ENCODE measurements at places on chromosomes 3 and 15. TPM values are rescaled to one million over a fixed set of nuclear protein-coding genes. Genes with fewer than 3 reads are reported as not detected.

DNA sequence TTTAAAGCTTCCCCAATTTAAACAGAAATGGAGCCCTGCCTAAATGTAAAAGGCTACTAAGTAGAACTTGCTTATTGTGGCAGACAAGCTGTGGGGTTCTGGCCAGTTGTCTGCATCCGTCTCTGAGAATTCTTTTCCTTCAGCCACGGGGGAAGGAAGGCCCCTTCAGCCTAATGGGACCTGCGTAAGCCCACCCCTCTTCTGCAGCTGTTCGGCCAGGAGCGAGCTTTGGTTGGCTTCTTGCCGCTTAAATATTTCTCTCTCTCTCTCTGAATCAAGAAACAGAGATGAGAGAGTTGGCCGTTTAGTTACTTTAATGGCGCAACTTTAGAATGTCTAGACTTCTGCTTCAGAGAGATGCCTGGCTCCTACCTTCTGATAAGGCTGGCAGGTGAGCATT lies 151.7 kb upstream of the PROK2 start:
- DNase-seq: no peak

GRCh38 chr3:153614563-153614962 lies 452.5 kb downstream of the RAP2B start:
- no peak for DNase-seq

GRCh38 chr3:175417426-175417825 lies 558.3 kb downstream of the NAALADL2 start:
- no peak for DNase-seq

DNA sequence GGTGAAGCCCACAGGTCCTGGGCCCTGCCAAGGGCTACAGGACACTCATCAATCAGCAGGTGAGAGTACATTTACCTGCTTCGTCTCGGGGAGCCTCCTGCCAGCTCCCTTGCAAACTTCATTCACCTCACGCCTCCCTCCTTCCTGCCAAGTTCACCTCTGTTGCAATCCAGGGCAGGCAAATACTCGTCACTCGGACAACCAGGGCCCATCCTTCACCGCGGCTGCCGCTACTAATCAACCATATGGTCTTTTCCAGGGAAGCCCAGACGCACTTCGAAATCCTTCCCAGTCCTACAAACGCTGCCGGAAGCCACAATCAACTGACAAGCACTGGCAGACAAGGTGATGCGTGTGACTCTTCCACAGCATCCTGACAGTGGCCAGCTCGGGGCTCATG lies 200.7 kb upstream of the NSMCE3 start:
- DNase-seq: no peak

DNA sequence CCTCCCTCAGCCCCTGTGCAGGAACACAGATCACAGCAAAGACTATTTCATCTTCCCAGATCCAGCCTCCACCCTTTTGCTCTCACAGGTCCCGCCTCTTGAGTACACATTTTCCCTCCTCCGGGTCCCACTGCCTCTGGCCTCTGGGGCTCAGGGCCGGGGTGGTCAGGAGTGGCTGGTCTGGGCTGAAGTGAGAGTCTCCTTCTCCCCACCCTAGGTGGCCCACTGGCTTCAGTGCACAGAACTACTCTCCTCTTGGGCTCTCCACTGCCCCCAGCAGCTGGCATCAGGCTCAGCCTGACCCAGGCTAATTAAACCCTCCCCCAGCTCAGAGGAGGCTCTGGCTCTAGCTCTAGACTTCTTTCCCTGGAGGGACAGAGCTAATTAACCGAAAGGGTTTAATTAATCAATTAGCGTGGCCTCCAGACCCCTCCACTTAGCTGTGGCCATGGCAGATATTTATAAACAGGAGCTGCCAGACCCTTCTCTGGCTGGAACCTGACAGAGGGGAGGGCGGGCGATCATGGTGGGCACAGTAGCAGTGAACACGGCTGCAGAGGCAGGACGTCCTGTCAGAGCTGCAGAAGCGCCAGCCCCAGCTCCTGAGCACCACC lies 15.1 kb downstream of the DUSP7 start:
- no peak for DNase-seq

ASB14 gene
- 1.3 TPM for total RNA-seq

DNA sequence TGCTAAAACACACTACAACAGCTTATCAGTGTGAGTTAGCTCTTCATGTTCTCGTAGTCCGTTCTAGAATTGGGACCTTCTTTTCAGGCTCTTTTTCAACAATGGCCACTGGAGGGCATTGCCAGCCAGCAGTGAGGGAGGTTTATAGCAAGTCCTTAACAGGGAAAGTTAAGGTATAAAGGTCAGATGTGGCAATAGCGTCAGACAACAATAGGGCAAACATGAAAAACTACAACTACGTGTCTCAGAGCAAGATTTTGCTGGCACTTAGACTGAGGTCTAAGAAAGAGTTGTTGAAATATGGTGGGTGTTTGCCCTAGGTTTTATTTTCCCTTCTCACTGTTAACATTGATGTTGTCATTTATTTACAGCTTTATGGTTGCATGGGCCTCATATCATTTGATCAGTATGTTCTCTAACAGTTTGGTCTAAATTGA lies 161.4 kb downstream of the GMNC start:
- no peak for DNase-seq

GRCh38 chr15:63060699-63061098 lies 18.2 kb downstream of the TPM1 start:
- peak; percentile 47 for DNase-seq

PLCH1 gene
- total RNA-seq: 4.1 TPM

DNA sequence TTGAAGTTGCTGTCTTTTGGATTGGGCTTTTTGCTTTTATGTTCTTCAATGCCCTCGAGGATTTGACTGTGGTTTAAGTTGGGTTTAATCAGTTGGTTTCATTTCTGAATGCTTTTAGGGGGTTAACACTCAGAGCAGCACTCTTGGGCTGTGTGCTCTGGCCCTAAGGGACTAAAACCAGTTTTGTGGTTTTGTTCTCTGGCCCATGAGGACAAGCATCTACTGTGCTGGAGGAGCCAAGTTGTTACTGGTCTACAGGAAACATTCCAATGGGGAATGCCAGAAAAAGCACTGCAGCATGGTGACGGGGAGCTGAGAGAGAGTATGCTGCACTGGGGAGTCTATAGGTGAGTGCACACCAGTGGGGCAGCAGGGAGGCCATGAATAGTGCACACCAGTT lies 596.9 kb downstream of the ZBBX start:
- DNase-seq: no peak

GRCh38 chr3:72301779-72302178 lies 516.8 kb upstream of the PROK2 start:
- DNase-seq: no peak

- DNase-seq: no peak
Observed at GRCh38 chr3:29004885-29005599, 275.8 kb upstream of the RBMS3 start.

DNA sequence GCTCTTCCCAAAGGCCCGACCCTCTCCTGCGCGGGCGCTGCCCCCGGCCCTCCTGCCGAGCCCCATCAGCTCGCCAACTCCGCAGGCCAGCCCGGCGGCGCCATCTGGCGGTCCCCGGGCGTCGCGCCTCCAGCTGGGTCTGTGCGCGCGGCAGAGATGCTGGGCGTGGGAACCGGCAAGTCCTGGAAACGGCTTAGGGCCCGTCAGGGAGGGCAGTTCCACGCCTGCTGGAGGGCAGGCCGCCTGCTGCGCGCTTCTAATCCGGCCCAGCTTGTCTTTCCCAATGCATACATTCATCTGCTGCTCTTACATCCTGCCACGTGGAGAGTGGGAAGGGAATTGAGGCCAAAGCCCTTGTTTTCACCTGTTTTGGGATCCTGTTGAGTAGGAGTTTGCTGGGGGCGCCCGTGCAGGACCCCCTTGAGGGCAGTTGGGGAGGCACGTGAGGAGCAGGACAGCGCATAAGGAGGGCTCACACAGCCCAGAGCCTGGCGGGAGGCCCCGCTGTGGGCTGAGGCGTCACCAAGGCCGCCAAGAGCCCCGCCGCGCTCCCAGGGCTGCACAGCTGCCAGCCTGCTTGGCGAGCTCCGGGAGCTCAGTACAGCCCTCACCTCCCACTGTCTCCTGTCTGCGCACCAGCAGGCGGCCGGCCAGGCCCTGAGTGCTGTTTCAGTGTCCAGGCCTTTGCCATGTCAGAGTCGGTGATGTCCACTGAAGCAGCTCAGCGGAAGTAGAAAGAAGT lies 165.6 kb downstream of the NSMCE3 start:
- DNase-seq: peak; percentile 77

DNA sequence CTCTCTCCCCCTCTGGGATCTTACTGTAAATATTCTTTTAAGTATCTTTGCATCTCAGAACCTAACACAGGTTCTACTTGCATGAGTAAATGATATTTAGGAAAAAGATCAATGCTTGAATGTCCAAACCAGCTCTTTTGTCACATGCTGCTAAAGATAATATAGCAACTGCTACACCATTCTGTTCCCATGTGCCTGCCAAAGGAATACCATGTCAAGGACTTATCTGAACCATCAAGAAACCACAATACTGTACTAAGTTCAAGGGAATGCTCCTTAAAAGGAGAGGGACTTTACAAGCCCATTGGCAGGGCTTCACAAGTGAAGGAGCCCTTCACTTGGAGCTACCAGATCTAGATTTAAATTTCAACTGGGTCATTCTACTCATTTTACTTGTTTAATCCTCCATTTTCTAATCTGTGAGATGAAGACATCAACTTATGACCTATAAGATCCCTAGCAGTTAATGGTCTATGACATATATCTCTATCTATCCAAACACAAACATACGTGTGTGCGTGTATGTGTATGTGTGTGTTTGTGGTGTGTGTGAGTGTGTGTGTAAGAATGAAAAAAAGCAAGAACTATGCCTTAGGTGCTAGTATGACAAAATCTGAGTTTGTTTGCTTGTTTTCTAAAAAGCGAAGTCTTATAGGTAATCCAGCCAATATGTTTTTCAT lies 13.0 kb upstream of the SEC62 start:
- no peak for DNase-seq

GRCh38 chr3:193168931-193169330 lies 72.1 kb upstream of the PLAAT1 start:
- no peak for DNase-seq

ZIC4 gene
- not detected for total RNA-seq

DNA sequence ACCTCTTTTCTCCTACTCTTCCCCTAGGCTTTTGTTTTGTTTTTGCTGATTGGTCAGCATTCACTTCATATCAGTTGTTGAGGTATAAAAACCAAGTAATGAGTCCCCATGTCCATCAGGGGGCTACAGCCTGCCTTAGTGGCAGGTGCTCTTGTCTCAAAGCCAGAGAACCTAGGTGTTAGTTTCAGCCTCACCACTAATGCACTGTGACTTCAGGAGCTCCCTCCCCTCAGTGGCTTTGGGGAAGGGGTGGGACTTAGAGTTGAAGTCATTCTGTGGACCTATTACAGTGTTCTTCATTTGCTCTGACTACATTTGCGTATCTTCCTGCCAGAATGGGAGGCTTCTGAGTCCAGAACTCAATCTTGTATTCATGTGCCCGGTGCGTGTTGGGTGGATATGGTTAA lies 41.6 kb downstream of the NR2C2 start:
- DNase-seq: no peak

DNA sequence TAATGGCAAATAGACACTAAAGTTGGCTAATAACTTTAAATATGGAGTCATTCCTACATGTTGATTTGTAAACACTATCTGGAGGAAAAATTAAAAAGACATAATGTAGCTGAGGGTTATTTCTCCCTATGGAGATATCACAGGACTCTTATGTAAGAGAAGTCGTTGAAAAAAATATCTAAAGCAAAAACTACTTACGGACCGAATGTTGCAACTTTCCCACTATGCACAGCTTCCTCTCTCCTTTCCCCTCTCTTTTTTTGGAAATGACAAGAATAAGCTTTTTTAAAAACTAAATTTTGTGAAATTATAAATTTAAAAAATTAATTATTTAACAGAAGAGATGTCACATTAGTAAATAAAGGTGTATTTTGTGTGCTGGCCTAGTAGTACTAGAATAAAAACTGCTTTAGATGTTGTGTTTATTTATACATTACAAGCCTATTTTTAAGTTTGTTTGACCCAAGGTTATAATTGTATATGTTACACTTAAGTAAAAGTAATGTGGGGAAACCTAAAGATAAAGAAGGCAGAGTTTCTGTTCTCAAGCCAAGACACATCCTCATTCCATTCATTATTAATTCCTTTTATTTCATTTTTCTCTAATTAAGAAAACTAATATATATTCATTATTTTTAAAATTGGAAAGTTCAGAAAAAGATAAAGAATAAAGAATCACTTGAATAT lies 20.7 kb upstream of the PPARG start:
- DNase-seq: no peak

GRCh38 chr15:100248236-100248635 lies 93.5 kb downstream of the ADAMTS17 start:
- DNase-seq: no peak

DNA sequence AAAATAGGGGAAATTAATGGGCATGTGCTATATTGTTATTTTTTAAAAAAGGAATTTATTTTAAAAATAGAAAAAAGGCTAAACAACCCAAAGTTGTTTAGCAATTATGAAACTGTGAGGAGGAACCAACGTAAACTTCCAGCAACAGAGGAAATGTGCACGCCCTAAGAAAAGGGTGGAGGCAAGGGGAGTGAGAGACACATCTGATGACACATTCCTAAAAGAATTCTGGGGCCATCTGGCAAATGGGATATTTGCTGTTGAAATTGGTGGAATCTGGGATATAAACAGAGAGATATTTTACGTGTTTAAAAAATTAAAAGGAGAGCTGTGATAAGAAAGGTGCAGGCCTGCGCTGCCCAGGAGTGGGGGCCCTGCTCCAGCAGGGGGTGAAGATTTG lies 50.8 kb upstream of the MUC13 start:
- no peak for DNase-seq

NR2E3 gene
- 0.12 TPM for total RNA-seq

- DNase-seq: no peak
Observed at GRCh38 chr3:72295962-72296450, 511.1 kb upstream of the PROK2 start.

ECT2 gene
- 5.4 TPM for total RNA-seq

SHISA5 gene
- total RNA-seq: 72.9 TPM

LIPC gene
- 0.88 TPM for total RNA-seq

DNA sequence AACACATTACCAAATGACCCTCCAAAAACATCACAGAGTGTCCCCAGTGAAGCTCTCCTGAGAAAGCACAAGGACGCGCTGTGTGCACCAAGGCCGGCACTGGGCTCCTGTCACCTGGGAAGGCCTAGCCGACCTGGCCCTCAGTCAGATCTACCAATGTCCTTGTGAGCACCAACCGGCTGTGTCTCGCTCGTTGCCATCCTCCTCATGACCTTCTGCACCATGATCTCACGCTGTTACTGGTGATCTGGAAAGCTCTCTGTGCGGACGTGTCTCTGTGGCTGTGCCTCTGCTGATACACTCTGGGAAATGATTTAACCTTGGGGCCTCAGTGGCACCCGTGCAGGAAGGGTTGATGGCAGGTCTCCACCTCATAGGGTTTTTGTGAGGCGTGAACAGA lies 24.2 kb downstream of the ZXDC start:
- no peak for DNase-seq

FEZF2 gene
- not detected for total RNA-seq

SACM1L gene
- 29.3 TPM for total RNA-seq

- DNase-seq: no peak
Observed at GRCh38 chr3:124206225-124207055, 214.5 kb upstream of the ROPN1 start.

GRCh38 chr3:159922861-159923312 lies 65.7 kb upstream of the IL12A start:
- no peak for DNase-seq

EXD1 gene
- not detected for total RNA-seq

Data from right cardiac atrium (tissue), 5 donors.